ENCODE measurements at places on chromosomes 3 and 15. TPM values are rescaled to one million over a fixed set of nuclear protein-coding genes. Genes with fewer than 3 reads are reported as not detected.

TMEM207 gene
- total RNA-seq = not detected

SLC22A14 gene
- not detected for total RNA-seq

CGNL1 gene
- total RNA-seq = 1.2 TPM

STAC gene
- 0.93 TPM for total RNA-seq

DHFR2 gene
- total RNA-seq = 5.2 TPM

DNA sequence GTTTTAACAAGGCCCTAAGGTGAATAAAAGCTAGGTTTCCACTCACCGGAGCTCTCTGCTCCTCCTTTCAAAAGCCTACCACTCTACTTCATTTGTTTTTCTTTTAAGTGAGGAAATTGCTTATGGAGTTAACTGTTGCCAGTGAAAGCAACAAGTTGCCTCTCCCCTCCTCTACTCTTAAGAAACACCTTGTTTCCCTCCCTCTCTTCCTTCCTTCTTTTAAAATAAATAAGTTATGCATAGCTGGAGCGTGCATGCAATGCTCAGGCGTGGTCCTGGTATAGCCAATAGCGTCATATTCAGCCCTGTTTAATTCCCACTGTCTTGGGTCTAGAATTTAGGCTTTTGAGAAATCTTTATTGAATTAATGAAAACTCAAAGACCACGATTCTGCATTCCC, 101.1 kb upstream of the IGF1R start:
- DNase-seq = no peak

GRCh38 chr3:62503516-62503915, 130.2 kb upstream of the FEZF2 start:
- DNase-seq = no peak

- DNase-seq = no peak
Measured at GRCh38 chr3:118180853-118181252, 853.8 kb downstream of the IGSF11 start.

- no peak for DNase-seq
Measured at GRCh38 chr3:4712109-4712508, 219.0 kb downstream of the ITPR1 start.

DNA sequence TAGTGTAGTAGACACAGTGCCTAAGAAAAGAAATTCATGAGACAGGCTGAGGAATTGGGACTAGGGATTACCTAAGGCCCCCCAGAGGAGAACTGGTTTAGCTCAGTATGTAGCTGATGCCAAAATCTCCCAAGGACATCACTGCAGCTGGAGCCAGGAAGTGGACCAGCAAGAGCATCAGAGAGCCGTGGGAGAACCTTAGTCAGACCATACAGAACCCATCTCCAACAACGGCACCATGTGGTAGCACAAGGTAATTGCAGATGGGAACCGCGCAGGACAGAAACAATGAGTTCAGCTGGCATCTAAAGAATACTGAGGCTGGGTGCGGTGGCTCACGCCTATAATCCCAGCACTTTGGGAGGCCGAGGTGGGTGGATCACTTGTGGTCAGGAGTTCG, 81.7 kb downstream of the WNT5A start:
- DNase-seq = peak; percentile 16

GRCh38 chr3:136671921-136672320, 80.3 kb downstream of the STAG1 start:
- DNase-seq = no peak

All from neural crest cell (in vitro differentiated cells).